ENCODE measurements at places on chromosomes 6 and 20.
A peak's percentile ranks its signal among the peaks of the same experiment; 100 is the strongest.

DNA sequence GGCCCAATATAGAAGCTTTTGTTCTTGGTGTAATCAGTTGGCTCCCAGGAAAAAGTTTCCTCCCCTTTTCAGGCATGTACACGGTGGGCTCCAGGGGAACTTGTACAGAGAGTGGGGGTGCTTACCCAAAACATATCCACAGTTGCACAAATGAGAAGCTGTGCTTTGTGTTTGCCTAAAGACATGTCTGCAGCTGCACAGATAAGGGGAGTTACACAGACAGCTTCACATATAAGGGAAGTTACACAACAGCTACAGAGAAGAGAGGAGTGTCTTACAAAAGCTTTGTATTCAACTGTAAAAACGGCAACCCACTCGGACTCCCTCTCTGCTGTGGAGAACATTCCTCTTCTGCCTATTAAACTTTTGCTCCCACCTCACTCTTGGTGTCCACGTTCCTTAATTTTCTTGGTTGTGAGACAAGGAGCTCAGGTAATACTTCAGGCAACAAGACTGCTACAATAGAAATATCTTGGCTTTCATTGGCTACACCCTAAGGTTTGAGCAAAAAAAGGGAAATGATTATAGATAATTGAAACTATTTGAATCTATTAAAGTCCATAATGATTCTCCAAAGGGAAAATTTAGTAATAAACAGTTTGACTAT is 7.4 kb upstream of the PNRC1 start:
- DNase-seq: no peak

GRCh38 chr6:29631860-29632731 is 887 bp downstream of the GABBR1 start:
- peak; percentile 46 for DNase-seq

DNA sequence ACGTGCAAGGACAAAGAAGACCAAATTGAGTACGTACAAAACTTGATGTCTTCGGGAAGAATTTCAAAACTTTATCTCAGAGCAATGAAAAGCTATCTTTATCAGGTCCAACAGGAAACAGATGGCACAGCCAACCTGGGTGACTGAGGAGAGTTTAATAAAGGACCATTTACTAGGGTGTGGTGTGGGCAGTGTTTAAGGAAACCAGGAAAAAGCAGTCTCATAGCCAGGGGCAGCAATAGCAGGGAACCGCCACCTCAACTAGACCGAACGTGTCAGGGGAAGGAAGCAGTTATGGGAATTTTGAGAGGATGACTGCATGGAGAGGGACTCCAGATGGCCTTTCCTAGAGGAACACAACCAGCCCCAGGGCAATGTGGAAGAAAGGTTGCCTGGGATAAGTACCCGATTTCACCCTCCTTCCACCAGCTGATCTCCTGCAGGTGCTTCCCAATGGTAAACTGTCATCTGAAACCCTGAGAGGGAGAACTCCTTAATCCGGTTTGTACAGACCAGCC is 15.2 kb upstream of the TAAR5 start:
- no peak for DNase-seq

GRCh38 chr6:53837865-53838769 is 43.3 kb downstream of the LRRC1 start:
- no peak for DNase-seq

- DNase-seq: no peak
Measured at GRCh38 chr6:117553142-117553541, 49.2 kb downstream of the GOPC start.

GRCh38 chr6:69883551-69883950 is 17.2 kb downstream of the COL19A1 start:
- no peak for DNase-seq

DNA sequence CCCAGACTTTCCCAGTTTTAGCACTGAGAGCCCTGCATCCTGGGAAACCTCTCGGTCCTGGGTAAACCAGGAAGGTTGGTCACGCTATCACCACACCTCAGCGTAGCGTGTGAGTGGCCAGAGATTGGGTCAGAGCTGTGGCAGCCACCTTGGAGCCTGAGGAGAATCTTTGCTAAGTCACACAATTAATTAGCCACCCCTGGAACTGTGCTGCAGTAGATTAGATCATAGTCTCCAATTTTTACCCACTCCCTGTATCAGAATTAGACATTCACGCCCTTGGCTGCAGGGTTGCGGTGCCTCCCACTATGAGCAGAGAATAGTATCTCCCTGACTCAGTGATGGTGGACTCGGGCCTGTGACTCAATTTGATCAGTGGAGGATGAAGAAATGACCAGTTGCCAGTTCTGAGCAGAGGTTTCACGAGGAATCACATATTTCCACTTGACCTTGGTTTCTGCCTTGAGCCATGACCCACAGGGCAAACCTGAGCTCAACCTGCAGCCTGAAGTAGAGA is 6.0 kb upstream of the PTGIS start:
- no peak for DNase-seq

GRCh38 chr6:2434116-2434515 is 188.7 kb upstream of the GMDS start:
- DNase-seq: no peak

DNA sequence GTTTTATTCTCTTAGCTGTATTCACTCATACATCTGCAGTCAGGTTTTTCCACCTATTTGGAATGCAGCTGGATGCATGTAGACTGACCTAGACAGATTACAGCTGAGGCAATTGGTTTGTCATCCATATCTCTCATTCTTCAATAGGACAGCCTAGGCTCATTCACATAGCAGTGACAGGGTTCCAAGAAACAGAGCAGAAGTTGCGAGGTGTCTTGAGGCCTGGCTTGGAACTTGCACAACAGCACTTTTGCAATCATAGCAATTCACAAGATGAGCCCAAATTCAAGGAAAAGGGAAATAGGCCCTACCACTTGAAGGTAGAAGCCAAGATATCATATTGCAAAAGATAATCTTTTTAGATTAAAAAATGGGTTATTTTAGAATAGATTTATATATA is 508.9 kb upstream of the JAG1 start:
- no peak for DNase-seq

DNA sequence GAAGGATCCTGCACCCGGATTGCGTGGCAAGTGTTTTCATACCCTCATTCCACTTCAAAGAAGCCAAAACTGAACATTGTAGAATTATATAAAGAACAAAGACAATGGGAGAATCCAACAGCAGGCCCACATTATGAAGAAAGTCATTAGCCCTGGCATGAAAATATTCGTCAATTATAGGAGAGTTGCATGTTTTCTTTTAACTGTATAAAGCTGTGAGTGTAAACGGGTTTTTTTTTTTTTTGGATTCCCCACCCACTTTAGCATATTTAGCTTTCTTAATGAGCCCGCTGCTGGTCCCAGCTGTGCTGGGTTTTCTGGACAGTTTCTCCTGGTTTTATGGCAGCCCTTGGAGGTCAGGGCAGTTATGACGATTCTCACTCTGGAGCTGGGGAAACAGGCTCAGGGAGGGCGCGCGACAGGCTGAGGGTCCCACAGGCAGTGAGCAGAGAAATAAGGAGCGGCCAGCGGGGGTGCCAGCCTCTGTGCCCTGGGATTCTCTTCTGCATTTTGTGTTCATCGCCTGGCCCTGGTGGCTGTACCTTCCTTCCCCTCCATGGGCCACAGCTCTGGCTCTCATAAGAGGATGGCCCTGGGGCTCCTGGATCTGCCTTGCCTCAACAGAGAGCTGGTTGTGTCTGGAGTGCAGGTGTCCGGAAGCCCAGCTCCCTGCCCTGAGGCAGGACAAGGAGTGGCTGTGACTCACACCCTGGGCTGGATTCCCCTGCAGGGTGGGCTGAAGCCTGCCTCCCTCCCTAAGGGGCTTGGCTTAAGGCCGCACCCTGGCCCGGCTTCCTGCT is 24.1 kb upstream of the SULF2 start:
- DNase-seq: no peak

- no peak for DNase-seq
Measured at GRCh38 chr20:42099101-42099500, 480.9 kb upstream of the CHD6 start.

GRCh38 chr6:143368426-143368825 is 82.1 kb downstream of the ADAT2 start:
- DNase-seq: no peak

DNA sequence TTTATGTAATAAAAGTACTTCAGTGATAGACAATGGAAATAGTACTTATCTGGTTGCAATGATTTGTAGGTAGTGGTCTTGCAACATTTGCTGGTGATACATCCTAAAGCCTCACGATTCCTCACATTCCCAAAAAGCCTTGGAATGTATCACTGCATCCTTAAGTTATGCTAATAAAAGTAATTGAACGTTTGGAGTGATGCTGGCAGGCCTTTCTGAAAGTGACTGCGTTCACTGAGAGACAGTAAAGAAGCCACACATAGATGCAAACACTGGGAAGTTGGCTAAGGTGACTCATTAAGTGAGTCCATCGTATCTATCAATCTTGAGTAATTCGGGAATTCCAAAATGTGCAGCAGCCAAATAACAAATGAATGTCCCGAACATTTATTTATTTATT is 444.1 kb upstream of the SOX4 start:
- no peak for DNase-seq

- no peak for DNase-seq
Measured at GRCh38 chr20:13671512-13671911, 32.8 kb upstream of the TASP1 start.

DNA sequence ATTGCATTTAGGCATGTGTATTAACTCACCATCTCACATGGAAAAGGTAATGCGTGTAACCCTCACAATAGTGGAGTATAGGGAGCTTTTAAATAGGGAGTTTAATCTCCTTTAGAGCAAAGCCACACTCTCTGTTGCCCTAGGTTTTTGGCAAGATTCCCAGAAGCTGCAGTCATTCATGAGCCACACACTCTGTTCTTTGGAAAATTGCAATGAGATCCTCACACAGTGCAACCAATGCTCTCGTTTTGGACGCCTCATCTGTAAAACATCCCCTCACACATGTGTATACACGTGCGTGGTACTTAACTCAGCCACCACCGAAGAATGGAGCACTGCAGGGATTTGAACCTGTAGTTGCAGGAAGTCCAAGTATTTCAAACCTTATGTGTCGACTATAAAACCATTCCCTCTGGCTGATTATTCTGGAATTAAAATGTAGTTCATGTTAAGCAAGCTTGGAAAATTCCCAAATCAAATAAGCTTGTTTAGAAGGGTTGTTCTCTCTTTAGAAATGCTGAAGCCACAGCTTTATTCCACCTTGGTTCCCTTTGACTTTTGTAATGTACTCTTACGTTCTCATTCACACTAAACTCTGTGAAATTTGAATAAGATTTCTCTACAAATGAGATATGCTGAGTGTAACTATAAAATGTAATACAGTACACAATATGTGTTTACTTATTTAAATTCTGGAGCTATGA is 489.8 kb upstream of the MANEA start:
- no peak for DNase-seq

GRCh38 chr6:13427801-13428582 is 59.4 kb downstream of the GFOD1 start:
- DNase-seq: peak; percentile 51

- DNase-seq: no peak
Measured at GRCh38 chr6:44057931-44058616, 69.2 kb downstream of the MRPL14 start.

Data from stimulated activated CD8-positive, alpha-beta memory T cell treated with anti-CD3 and anti-CD28 coated beads, Interleukin-4, amount 100 ng/mL, for 4 hours (primary cell).